CD4-positive, alpha-beta T cell treated with Interleukin-1 beta for 1 hour (primary cell): ENCODE measurements at places on chromosomes 16 and 17.

GRCh38 chr17:72710834-72711233, 381.7 kb downstream of the SLC39A11 start:
- DNase-seq: no peak

- no peak for DNase-seq
Observed at GRCh38 chr17:28427371-28427770, 21.4 kb upstream of the SLC46A1 start.

GRCh38 chr17:77409282-77410161, 268.8 kb downstream of the SEC14L1 start:
- DNase-seq: peak; percentile 43

- no peak for DNase-seq
Observed at GRCh38 chr17:7431231-7431630, 2.6 kb downstream of the SPEM3 start.

DNA sequence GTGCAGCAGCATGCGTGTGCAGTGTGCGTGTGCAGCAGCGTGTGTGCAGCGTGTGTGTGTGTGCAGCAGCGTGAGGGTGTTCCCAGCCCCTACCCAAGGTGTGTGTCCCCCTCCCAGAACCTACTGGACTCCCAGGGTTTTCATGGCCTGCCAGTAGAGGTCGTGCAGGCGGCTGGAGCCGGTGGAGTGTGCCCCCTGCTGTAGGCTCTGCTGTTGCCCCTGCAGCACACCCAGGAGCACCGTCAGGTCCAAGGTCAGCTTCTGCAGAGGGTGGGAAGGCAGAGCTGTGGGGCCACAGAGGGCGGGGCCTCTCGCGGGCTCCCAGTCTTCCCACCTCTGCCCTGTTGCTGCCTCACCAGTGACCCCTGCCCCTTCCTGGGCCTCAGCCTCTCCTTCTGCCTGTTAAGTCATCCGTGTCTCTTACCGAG, 14.9 kb downstream of the MYBBP1A start:
- DNase-seq: no peak
